ENCODE measurements at places on chromosomes 2 and 18.

GRCh38 chr2:168685600-168686451 lies 116.6 kb upstream of the NOSTRIN start:
- DNase-seq = no peak

GRCh38 chr18:4283746-4284291 lies 171.3 kb downstream of the DLGAP1 start:
- DNase-seq = no peak

DNA sequence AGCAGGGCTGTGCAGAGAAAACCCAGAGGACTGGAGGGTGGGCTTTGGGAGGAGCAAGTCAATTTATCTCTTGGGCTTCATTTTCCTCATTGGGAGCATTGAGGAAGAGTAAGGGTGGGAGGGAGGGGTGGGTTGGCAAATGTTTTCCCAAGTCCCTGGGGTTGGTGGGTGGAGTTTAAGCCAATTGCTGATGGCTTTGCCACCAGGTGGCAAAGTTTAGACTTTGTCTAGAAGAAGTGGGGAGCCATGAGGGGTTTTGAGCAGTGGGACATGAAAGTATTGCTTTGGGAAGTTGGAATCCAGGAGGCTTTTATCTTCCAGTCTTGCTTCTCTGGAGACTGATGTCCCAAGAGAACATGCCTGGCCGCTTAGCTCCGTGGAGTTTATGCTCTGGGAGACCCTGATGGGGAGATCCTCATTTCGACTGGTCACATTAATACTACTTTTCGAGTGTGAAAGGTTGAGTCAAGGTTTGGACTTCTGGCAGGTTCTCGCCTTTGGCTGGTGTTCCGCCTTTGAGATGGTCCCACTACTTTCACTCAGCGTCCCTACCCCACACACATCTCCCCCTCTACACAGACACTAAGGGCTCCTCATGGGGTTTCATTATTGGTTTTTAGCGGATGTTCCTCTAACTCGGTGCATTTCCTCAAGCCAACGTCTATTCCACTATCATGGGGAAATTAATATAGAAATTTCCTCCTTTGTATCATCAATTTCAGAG lies 126.7 kb downstream of the PRKCE start:
- no peak for DNase-seq

GRCh38 chr2:70121627-70122372 lies 34.5 kb downstream of the PCBP1 start:
- no peak for DNase-seq

DNA sequence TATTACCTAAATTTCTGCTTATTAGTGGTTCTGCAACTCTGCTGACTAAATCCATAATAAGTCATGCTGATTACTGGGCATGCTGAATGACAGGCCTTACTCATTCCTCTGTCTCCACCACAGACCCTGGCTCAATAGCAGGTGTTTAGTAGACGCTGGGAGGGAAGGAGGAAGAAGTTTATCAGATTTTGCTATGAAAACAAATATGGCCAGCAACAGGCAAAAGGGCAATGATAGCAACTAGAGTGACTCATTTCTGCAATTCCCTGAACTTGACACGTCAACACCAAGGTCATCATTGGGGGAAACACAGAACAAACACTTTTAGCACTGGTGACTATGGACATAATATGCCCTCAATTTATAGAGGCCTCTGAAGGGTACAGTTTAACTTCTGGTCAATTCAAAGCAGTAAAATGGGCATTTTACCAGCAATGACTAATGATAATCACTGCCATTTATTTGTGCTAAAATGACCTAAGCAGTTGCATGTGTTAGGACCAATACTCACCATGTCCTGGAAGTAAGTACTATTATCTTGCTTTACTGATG lies 35.2 kb downstream of the TMEM163 start:
- DNase-seq = no peak

Measured in stimulated activated CD4-positive, alpha-beta T cell treated with anti-CD3 and anti-CD28 coated beads, Interleukin-4, amount 100 ng/mL, for 1 hour (primary cell).